ENCODE measurements at places on chromosomes 3 and 15.

GRCh38 chr3:193813501-193813830, 220.5 kb downstream of the OPA1 start:
- no peak for DNase-seq

DNA sequence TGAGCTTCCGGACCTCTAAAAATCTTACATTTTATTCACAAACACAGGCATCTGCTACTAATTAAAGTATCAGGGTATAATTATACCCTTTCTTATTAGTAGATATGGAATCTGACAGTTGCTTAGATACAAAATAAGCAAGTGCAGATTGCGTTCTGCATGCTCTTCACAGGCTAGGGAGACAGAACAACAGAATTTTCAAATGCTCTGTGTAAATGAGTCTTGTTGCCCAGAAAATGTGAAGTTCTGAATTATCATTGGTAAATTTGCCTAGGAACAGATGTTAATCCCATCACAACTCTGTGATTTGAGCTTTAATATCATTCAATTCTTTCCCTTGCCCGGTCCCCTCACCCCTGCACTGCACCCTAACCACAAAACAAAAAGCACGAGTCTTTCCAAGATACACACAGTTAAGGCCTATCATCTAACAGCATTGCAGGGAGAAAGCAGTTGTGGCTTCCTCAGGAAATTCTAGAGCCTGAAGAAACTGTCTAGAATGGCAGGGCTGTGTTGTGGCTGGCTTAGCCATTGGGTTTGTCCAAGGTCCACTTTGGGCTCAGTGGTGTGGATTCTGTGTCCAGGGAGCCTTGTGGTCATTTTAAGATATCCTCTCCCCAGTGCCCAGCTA, 119.8 kb downstream of the PDCD6IP start:
- no peak for DNase-seq

GRCh38 chr3:187072511-187072910, 66.8 kb downstream of the RPL39L start:
- DNase-seq, result peak; percentile 14

GRCh38 chr3:78963771-78964170, 804.0 kb downstream of the ROBO1 start:
- no peak for DNase-seq

DNA sequence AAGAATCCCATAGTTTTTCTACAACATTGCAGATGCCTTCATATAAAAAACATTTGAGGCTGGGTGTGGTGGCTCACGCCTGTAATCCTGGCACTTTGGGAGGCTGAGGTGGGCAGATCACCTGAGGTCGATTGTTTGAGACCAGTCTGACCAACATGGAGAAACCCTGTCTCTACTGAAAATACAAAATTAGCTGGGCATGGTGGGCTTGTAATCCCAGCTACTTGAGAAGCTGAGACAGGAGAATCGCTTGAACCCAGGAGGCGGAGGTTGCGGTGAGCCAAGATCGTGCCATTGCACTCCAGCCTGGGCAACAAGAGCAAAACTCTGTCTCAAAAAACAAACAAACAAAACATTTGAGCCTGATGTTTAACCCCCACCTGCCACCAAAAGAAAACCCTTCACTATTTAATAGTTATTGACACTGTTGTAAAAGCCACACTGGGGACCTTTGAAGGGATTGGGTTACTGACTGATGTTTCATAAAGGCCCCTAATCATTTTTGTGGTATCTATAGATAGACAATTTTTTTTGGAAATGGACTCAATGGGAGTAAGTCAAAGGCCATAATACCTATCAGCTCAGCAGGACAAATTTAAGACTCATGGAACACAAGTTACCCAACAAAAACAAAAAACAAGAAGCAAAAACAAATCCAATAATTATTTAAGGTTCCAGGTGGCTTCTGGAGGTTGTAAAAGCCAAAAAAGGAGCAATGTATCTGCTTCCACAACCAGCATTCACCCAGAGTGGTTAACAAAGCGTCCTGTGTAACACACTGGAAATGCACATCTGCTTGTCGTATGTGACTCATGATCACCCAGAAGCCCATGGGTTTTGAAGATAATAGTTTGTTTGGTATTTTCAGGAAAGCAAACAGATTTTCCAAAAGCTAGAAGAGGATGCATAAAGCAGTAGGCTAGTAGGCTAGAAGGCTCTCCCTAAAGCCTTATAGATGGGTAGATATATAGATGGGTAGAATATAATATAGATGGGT, 41.2 kb downstream of the CDCP1 start:
- DNase-seq, result no peak

DNA sequence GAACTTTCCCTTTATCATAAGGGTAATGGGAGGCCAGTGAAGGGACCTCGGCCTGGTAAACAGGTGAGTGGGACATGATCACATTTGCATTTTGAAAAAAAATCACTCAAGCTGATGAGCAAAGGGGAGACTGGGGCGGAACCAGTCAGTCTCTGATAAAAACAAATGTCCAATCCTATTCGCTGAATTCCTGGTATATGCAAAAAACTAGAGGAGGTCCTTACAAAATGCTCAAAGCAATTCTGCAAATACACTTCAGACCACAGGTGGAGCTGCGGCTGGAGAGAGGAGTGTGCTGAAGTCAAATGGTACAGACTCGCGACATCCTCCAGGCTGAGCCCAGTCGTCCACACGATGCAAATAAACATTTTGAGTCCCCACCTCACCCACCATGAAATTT, 166.7 kb downstream of the FOXP1 start:
- no peak for DNase-seq

- no peak for DNase-seq
Observed at GRCh38 chr3:157077565-157077991, 82.4 kb downstream of the CCNL1 start.

DNA sequence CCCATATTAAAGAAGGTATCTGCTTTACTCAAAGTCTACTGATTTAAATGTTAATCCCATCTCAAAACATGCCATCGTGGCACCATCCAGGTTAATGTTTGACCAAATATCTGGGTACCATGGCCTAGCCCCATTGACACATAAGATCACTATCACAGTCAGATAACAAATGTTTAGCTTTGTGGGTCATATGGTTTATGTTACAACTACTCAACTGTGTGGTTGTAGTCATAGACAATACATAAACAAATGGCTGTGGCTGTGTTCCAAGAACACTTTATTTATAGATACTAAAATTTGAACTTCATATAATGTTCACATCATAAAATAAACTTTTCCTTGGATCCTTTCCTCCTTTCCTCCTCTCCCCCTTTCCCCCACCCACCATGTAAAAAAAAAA, 9.8 kb upstream of the SNRPN start:
- no peak for DNase-seq

- DNase-seq, result no peak
Observed at GRCh38 chr3:152291649-152292066, 22.9 kb downstream of the MBNL1 start.

GRCh38 chr3:131216801-131217200, 164.8 kb upstream of the NUDT16 start:
- no peak for DNase-seq

GRCh38 chr15:87215100-87215499, 1041.4 kb downstream of the NTRK3 start:
- DNase-seq, result no peak

- DNase-seq, result no peak
Observed at GRCh38 chr3:41101231-41101630, 98.1 kb upstream of the CTNNB1 start.

GRCh38 chr15:64000183-64000951, 45.9 kb downstream of the DAPK2 start:
- DNase-seq, result no peak

Measured in activated effector memory CD4-positive, alpha-beta T cell treated with anti-CD3 and anti-CD28 coated beads, Interleukin-2, amount 50 U/mL, for 16 hours (primary cell).